ENCODE measurements at places on chromosomes 13 and 19.

DNA sequence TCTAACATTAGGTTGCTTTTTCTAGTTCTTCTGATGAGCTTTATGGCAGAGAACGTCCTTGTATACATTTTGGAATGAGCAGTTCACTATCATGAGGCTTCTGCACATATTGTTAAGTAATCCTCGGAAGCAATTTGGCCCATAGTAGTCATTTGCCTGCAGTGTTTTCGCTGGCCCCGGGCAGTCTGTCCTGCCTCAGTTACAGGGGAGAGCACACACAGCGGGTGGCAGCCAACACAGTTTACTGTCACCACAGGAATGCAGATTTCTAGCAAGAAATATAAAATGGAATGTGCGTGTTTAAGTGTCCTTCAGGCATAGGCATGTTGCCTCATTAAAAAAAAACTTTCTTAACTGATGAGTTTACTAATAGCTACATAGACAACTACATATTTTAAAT lies 71.5 kb upstream of the GJB6 start:
- DNase-seq, result no peak

GRCh38 chr19:43755256-43755801 lies 567 bp upstream of the SMG9 start:
- DNase-seq, result peak; percentile 85

GRCh38 chr19:5218963-5219530 lies 121.6 kb downstream of the PTPRS start:
- DNase-seq, result no peak

DNA sequence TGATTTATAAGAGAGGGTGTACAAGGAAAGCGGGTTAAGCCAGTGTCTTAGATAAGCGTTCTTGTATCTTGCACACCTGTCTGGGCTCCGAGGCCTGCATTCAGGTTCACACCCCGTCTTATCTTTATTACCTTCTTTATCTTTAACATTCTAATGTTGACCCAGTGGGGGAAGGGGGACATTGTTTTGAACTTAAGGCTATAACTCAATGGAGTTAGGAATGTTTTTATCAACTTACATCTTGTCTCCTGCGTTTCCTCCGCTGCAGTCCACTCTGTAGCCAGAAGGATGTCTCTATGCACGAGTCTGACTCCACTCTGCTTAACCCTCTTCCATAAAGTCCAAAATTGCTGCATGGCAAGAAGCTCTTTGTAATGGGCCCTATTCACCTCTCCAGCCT lies 71.2 kb downstream of the FGF9 start:
- DNase-seq, result no peak

All from left lobe of liver (tissue), 2 donors.